Activated CD8-positive, alpha-beta memory T cell treated with anti-CD3 and anti-CD28 coated beads, Interleukin-2, amount 50 U/mL, for 4 hours (primary cell): ENCODE measurements at places on chromosomes 3 and 15.

DNA sequence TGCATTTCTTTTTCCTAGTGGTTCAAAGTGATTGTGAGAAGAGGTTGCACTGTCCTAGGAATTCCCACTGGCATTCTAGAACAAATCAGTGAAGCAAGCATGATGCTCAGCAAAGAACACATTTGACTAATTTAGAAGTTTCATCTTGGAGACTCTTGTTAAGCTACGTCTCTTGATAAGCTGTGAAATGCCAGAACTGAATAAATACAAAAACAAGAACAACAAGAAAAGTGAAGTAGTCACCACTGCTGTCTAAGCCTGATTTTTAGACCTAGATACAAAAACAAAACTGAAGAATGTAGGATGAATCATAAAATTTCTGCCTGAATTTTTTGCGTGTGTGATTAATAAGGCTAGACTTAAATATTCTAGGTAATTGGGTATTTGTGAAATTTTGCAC lies 1162.4 kb downstream of the TUSC7 start:
- no peak for DNase-seq

DNA sequence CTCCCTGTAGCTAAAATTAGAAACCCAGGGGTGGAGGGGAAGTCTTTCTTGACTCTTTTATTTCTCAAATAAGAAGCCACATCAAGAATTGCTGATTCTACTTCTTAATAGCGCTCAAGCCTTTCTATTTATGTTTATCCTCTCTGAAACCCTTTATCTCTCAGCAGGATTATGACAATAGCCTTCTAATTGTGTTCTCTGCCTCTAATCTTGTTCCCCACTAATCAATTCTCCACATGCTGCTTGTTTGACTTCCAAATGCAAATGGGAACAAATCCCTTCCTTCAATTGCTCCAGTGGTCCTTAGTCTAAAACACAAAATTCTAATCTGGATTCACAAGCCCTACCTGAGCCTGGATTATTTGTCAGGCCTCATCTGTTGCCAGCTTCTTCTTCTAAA lies 43.7 kb upstream of the CFAP20DC start:
- no peak for DNase-seq

DNA sequence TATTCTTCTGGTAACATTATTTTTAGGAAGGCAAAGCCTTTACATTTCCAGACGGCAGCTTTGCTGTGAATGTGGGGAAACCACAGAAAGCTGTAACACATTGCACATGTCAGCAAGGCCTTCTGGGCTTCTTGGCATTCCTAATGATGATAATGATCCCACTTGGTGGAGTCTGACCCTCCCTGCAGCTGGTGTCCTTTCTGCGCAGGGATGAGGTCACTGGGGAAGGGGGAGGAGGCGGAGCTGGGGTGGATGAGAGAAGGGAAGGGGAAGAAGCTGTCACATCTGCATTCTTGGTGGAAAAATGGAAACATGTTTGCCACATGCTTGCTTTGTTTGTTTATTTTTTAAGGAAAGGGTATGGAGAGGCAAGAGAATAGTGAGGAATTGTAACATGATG lies 68.6 kb downstream of the FILIP1L start:
- DNase-seq: no peak

DNA sequence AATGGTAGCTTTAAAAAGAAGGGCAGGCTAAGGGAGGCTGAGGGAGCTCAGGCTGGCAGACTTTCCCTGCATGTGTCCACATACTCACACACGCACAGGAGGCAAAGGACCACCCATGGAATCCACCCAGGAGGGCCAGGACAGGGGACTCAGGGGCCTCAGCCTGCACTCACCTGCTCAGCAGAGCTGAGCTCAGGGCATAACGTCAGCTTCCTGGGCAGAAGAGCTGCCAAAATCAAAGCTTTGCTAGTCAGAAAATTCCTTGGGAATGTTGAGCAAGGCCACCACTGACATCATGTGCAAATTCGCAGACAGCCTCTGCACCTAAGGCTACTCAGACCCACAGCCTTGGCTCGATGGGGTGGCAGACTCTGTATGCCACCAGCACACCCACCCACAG lies 16.4 kb upstream of the ALAS1 start:
- no peak for DNase-seq

DNA sequence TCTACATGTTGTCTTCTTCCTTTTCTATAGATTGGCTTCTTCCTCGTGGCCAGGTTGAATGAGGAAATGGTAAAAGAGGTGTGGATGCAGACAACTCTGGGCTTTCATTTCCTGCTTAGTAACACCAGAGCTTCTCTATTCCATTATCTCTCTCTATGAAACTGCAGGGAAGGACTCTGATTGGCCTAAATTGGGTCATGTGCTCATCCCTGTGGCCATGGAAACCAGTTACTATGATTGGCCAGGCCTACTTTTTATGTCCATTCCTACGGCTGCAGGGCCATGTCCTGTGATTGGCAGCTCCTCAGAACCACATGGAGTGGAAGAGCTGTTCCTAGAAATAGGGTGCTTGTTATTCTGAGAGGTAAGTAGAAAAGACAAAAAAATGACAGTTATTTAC lies 486.9 kb upstream of the ADAMTS9 start:
- no peak for DNase-seq

DNA sequence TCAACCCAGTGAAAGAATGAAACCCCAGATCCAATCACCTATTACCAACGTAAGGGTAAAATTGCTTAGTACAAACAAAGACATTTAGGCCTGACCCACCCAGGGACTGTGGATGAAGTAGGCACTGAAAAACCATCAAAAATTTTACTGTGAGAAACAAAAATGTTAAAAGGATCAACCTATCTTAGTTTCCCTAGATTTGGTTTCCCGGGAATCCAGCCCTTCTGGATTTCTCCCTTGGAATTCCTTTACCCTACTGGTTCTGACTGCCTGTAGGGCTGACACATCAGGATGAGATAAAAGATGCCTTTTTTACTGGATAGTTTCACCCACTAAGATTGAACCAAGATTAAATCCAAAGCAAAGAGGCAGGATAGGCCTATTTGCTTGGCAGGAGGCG lies 102.7 kb downstream of the SCAPER start:
- no peak for DNase-seq

GRCh38 chr3:69389520-69390248 lies 3.8 kb upstream of the FRMD4B start:
- DNase-seq: no peak

GRCh38 chr3:114899186-114899931 lies 247.7 kb downstream of the ZBTB20 start:
- DNase-seq: no peak

GRCh38 chr3:149501524-149501923 lies 27.0 kb downstream of the TM4SF4 start:
- no peak for DNase-seq

DNA sequence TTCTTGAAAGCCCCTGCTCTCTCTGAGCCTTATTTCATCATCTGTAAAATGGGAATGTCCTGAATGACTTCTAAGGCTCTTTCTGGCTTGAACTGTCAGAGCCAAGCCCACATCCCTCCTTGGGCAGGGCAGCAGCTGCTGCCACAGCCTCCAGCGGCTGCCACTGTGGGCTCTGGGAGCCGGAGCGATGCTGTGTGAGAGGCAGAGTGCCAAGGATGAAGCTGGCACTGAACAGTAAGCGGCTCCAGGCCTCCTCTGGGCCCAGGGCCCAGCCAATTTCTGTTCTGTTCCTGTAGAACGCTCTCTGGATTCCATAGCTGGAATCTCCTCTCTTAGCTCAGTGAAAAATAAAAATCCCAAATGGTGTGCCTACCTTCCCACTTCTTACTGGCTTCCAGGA lies 4.4 kb downstream of the CPLX3 start:
- DNase-seq: no peak

- DNase-seq: no peak
These were observed 158.0 kb downstream of the RAB11A start for GRCh38 chr15:66027268-66027805.

GRCh38 chr3:136840252-136840651 lies 21.3 kb downstream of the SLC35G2 start:
- DNase-seq: no peak

DNA sequence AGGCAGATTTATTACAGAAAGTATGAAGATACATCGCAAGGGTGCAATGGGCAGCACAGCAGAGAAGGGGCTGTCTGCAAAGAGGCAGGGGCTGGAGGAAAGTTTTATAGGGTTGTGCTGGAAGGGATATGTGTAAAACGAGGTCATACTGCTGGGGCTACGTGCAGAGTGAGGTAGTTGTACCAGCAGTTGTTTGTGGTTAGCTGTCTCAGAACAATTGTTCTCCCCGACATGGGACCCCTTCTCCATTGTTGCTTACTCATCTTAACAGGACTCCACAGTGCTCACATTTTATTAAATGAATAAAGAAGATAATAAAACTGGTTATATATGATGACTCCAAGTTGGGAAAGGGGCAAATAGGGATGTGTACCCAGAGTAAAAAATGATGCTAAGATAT lies 49.4 kb downstream of the GTPBP8 start:
- DNase-seq: no peak

- DNase-seq: no peak
These were observed 70.1 kb downstream of the HCN4 start for GRCh38 chr15:73298522-73299245.

- no peak for DNase-seq
These were observed 64.2 kb downstream of the OXNAD1 start for GRCh38 chr3:16329036-16329825.

- no peak for DNase-seq
These were observed 90.4 kb downstream of the XXYLT1 start for GRCh38 chr3:195180490-195181112.

DNA sequence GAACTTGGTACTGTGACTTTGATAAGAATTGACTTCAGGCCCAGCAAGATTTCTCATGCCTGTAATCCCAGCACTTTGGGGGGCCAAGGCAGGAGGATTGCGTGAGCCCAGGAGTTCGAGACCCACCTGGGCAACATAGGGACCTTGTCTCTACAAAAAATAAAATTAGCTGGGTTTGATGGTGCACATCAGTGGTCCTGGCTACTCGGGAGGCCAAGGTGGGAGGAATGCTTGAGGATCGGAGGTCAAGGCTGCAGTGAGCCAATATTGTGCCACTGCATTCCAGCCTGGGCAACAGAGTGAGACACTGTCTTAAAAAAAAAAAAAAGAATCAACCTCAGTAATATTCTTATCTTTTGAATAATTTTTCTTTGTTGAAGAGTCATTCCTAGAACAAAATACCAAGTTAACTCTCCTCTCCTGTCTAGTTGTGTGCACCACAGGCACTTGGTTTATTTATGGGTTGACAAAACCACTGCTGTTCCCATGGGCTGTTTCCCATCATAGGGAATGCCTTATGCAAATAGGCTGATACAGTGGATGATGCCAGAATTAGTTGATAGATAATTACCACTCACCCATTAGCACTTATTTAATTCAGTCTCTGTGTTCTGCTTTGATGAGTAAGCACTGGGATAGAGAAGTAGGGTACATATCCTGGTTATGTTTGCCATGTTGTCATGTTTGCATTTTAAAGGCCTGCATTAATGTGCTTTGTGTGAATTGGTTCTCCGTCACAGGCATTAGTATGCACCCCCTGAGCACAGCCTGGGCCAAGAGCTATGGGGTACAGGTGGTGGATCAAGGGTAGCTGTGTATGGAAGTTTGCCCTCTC lies 32.9 kb downstream of the TRAK1 start:
- no peak for DNase-seq

- no peak for DNase-seq
These were observed 12.4 kb upstream of the DUSP7 start for GRCh38 chr3:52068730-52069129.

DNA sequence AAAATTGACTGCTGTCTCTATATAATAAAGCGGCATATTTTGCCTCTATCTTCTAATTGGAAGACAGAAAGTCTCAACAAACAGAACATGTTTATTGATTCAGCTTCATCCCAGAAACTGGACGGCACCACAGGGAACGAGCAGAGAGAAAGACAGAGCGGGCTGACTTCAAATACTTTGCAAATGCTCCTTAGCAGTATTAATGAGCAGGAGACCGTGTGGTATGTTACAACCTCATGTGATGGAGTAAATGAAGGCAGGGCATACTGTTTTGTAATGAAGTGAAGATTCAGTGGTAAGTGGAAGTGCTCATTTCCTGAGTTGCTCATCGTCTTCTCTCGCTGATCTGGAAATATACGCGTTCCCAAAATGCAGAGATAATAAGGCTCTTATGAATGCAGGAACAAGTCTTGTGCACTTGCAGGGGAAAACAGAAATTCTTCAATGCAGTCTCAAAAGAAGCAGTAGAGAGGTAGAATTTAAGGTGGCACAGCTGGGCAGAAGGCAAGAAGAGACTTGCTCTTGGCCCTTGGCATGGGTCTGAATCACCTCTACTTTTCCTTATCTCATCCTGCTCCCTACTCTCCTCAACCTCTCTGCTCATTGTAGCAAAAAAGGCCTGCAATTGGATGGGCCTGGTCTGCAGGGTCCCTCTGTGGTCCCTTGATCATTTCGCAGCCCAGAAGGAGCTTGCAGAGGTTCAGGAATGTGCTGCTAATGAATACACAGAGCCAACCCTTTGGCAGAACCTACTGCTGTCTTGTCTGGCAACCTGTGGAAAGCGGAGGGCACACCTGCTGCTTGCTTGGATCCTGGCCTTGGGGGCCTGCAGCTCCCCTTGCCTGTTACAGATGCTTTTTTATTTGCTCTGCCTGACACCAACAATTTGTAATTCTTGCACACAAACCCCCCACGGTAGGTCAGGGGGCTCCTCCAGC lies 604.9 kb upstream of the CFAP20DC start:
- DNase-seq: no peak

DNA sequence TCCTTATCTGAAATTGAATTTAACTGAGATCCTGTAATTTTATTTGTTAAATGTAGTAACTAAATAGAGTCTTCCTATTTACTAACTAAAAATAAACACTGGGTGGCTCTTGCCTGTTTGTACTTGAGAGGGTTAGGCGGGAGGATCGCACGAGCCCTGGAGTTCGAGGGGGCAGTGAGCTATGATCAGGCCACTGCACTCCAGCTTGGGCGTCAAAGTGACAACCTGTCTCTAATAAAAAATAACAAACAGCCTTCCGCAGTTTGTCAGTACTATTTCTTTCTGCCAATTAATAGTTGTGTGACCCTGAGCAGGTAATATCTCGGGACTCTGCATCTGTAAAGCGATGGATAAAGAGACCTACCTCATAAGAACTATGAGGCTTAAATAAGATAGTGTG lies 768 bp upstream of the PDE12 start:
- no peak for DNase-seq

DNA sequence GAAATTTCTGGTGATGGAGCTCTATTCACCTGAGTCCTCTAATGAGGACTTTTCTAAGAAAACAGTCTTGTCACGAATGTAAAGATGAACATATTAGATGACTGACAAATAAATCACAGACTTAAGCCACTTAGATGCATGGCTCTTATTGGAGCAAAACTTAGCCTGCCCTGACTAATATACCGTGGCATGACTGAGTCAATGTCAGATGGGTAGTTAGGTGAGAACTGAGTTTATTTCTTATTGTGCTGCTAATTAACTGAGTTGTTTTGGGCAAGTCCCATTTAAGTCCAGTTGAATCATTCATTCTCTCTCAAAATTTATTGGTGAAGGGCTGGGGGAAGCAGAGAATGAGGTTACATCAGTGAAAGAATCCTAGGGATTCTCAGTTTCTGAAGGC lies 459.8 kb downstream of the MCTP2 start:
- no peak for DNase-seq

DNA sequence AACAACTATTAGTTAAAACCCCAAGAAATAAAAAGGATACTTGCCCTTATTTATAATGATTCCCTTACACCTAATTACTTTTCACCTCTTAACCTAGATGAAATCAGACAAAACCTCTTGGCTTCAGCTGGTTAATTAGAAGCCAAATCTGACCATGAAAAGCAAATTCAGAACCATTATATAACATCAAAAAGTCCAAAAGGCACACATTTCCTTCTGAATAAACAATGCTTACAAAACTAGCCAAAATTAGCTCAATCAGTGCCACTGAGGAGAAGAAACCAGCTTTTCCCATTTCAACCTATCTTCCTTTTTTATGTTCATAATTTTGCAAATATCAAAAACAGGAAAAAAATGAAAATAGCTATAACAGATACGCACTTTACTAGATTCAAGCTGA lies 3.2 kb downstream of the EHHADH start:
- DNase-seq: no peak
